ENCODE measurements at places on chromosomes 3 and 15. TPM values are rescaled to one million over a fixed set of nuclear protein-coding genes. Genes with fewer than 3 reads are reported as not detected.

DNA sequence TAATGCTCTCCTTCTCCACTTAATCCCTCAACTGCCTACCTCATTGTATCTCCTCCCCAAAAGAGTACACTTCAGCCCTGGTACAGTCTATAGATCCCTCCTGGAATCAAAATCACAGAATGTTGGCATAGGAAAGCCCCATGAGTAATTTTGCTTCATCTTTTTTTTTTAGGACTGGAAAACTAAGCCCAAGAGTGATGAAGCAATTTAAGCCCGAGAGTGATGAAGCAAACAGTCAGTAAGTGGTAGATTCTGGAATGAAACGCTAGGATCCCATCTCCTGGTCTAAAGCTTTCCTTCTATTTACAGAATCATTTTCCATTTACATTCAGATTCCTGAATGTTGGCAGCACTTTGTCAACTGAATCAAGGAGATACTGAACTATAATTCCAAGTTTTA is 29.8 kb upstream of the PLAAT1 start:
- H3K4me3 ChIP-seq = no peak overlapping the region
- no peak for DNase-seq
- H3K4me1 ChIP-seq = no peaks in the 10 kb centered on the region
- no peaks in the 10 kb centered on the region for H3K36me3 ChIP-seq

GRCh38 chr15:88779944-88780343 is 23.3 kb upstream of the ACAN start:
- no peaks in the 10 kb centered on the region for H3K27me3 ChIP-seq
- no peak for DNase-seq
- no peak overlapping the region for H3K27ac ChIP-seq
- no peaks in the 10 kb centered on the region for H3K36me3 ChIP-seq
- H3K4me1 ChIP-seq = peaks cover 4% of the 10 kb centered on the region

Gene GSK3B
- 66.6 TPM for total RNA-seq

Gene TM4SF4
- total RNA-seq = not detected

DNA sequence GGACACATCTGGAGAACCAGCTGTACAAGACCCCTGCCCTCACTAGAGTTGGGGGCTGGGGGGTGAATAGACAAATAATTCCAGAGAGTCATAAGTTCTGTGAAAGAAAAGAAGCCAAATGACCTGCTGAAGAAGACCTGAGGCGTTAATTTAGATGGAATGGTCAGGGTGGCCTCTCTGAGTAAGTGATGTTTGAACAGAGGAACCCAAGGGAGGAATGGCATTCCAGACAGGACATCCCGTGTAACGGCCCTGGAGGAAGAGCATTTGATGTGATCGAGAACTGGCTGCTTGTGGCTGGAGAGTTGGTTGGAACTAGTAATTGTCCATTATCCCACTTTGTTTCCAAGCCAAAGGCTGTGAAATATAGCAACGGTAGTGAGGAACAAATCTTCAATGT is 1.7 kb downstream of the NR2C2 start:
- no peaks in the 10 kb centered on the region for H3K27me3 ChIP-seq
- peak; percentile 6 for DNase-seq
- H3K27ac ChIP-seq = peak overlapping the region; percentile 100
- H3K36me3 ChIP-seq = peaks cover 12% of the 10 kb centered on the region
- H3K4me3 ChIP-seq = peak overlapping the region; percentile 96

Gene WDR72
- 0.10 TPM for total RNA-seq

Gene TLR9
- total RNA-seq = not detected

- no peak overlapping the region for H3K4me3 ChIP-seq
- no peak for DNase-seq
- H3K27me3 ChIP-seq = no peaks in the 10 kb centered on the region
- H3K4me1 ChIP-seq = peaks cover 6% of the 10 kb centered on the region
- H3K27ac ChIP-seq = no peak overlapping the region
- no peaks in the 10 kb centered on the region for H3K36me3 ChIP-seq
Observed at GRCh38 chr3:5019411-5020241, 40.4 kb downstream of the BHLHE40 start.

GRCh38 chr3:139318431-139318816 is 25.4 kb upstream of the MRPS22 start:
- H3K4me1 ChIP-seq = peaks cover 4% of the 10 kb centered on the region
- no peak overlapping the region for H3K27ac ChIP-seq
- no peak for DNase-seq
- H3K27me3 ChIP-seq = no peaks in the 10 kb centered on the region
- H3K36me3 ChIP-seq = no peaks in the 10 kb centered on the region

Gene PLCH1
- 10.2 TPM for total RNA-seq

DNA sequence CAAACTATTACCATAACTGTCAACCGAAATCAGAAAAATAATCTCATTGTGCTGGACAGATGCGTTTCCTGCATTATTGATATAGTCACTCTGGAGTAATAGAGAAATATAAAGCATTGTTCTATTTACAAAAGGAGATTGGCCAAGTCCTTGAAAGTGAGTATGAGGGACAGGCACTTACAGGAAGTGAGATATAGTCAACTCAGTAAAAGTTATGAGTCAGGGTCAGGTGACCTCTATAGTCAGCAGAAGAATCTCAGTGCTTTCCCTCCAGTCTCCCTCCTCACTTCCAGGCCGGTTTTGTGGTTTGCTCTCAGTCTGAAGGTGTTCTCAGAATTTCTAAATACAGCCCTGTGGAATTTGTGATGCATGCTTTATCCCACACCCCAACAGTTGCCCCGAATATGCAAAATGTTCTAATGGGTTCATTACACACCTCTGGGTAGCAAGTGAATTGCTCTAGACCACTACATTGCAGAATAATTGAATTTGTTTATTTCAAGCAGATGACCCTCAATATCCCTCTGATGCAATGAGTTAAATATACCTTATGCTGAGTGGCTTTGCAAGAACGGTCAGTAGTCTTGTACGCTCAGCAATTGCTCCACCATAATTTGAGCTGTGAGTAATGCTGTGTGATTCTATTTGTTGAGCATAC is 787.7 kb downstream of the MCTP2 start:
- no peaks in the 10 kb centered on the region for H3K27me3 ChIP-seq
- no peak for DNase-seq
- H3K4me3 ChIP-seq = no peak overlapping the region
- no peak overlapping the region for H3K27ac ChIP-seq
- H3K4me1 ChIP-seq = peaks cover 3% of the 10 kb centered on the region

Data from spinal cord (tissue), 10 donors.